Left renal cortex interstitium (tissue), 4 donors: ENCODE measurements at places on chromosomes 11 and 22. TPM values are rescaled to one million over a fixed set of nuclear protein-coding genes. Genes with fewer than 3 reads are reported as not detected.
A peak's percentile ranks its signal among the peaks of the same experiment; 100 is the strongest.

- DNase-seq = no peak
Observed at GRCh38 chr11:116240710-116241109, 532.1 kb downstream of the BUD13 start.

DNA sequence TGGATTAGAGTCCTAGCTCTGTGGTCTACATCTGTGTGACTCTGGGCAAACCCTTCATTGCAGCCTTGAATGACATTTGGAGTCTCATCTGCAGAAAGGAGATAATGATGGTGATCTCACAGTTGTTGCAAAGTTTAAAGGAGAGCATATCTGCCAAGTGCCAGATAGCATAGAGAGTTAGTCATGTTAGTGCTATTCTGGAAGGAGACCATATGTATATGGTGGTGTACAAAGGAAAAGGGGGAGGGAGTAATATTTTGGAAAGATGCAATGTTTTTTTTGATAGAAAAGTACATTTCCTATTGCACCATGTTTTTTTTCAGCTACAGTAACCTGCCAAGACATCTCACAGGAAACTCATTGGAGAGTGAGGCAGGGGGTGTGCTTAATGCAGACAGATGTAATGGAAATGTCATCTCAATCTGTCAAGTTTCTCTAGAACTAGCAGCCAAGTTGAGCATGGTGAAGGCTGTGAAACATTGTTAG is 92.1 kb upstream of the NARS2 start:
- DNase-seq = no peak

GRIA4 gene
- polyA plus RNA-seq = 0.92 TPM

AMPD3 gene
- 5.9 TPM for polyA plus RNA-seq

DNA sequence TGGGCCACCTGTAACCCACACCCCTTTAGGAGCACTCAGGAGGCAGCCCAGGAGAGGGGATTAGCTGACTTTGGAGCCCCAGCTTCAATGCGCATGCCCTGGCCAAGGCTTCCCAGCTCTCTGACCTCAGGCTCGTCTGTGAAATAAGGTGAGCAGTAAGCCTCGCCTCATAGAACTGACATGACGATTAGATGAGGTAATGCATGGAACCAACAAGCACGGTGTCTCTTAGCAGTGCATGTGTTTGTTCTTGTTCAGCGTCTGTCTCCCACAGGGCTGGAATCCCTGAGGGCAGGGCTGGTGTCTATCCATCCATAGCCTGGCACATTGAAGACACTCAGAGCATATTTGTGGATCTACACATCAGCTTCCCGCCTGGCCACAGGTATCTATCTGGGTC is 415.4 kb downstream of the MN1 start:
- no peak for DNase-seq

- no peak for DNase-seq
Observed at GRCh38 chr22:27063406-27063805, 406.0 kb downstream of the MIAT start.

GRCh38 chr11:66011239-66011784 is 496 bp upstream of the CST6 start:
- DNase-seq = no peak

SHISAL1 gene
- polyA plus RNA-seq = 1.9 TPM

DEFB131B gene
- 1.2 TPM for polyA plus RNA-seq

LRRC51 gene
- 31.5 TPM for polyA plus RNA-seq

RRM1 gene
- polyA plus RNA-seq = 69.0 TPM

- no peak for DNase-seq
Observed at GRCh38 chr11:34972892-34973291, 56.5 kb downstream of the PDHX start.

GRCh38 chr11:9893474-9893873 is 229.6 kb downstream of the SWAP70 start:
- DNase-seq = no peak

DNA sequence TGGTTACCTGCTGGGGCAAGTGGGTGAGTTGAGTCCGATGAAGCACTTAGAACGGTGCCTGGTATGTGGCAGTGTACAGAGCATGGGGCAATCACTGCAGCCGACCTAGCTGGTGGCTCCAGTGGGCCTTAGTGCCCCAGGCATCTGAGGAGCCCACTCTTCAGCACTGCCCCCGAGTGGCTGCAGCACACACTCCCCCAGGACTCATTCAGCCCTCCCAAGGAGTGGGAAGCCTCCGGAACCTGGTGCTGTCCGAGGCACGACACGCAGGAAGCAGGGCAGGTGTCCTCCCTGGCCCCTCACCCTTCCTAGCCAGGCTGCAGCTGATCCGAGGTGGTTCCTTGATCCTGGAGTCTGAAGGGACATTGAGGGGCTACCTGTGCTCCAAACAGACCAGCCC is 42.4 kb upstream of the PRODH start:
- DNase-seq = no peak

- DNase-seq = no peak
Observed at GRCh38 chr11:77559686-77560401, 29.9 kb upstream of the AQP11 start.

DNA sequence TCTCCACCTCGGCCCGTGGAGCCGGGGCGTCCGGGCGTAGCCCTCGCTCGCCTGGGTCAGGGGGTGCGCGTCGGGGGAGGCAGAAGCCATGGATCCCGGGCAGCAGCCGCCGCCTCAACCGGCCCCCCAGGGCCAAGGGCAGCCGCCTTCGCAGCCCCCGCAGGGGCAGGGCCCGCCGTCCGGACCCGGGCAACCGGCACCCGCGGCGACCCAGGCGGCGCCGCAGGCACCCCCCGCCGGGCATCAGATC is 439 bp downstream of the YAP1 start:
- DNase-seq = no peak

TREH gene
- polyA plus RNA-seq = 1.8 TPM

ANO1 gene
- polyA plus RNA-seq = 14.5 TPM

- no peak for DNase-seq
Observed at GRCh38 chr11:123069908-123070821, 8.2 kb upstream of the HSPA8 start.

DNA sequence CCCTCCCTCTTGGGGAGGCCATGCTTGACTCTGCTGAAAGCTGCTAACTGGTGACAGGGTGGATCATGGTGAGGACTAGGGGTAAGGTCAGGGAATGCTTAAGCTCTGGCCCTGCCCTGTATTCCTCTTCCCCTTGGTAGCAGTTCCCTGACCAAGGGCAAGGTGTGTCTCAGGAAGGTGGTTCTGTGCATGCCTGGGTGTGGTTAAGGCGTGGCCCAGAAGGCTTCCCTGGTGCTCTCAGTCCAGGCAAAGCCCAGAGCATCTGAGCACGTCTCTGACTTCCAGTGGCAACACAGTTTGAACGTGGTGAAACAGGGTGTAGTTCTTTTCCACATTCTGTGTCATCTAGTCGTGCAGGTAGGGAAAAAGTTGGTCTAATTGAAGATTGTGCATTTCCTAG is 53.1 kb upstream of the HORMAD2 start:
- no peak for DNase-seq

GRCh38 chr11:100004541-100004940 is 682.5 kb upstream of the ARHGAP42 start:
- no peak for DNase-seq

BAD gene
- polyA plus RNA-seq = 65.7 TPM

- DNase-seq = no peak
Observed at GRCh38 chr11:61531044-61531443, 22.5 kb downstream of the LRRC10B start.

PRAME gene
- polyA plus RNA-seq = 1.8 TPM

DNA sequence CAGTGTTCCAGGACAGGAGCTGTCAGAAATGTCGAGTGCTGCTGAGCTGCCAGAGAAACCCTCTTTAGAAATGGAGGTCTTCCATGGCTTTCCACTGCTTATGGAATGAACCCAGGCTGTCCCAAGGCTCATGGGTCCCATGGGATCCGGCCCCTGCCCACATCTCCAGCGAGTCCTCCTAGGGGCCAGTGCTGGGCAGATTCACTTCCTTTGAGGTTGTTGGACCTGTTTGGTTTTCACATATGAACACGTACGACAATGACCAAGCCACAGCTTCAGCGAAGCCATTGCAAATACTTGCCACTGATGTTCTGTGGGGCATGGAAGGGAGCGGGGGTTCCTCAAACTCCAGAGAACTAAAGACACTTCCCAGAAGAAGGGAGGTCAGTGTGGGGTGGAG is 483.3 kb downstream of the TBC1D22A start:
- no peak for DNase-seq

GRCh38 chr11:76704171-76704948 is 33.8 kb upstream of the LRRC32 start:
- no peak for DNase-seq

- no peak for DNase-seq
Observed at GRCh38 chr11:78189174-78189724, 530 bp downstream of the USP35 start.

H19 gene
- polyA plus RNA-seq = 2,813 TPM

DNA sequence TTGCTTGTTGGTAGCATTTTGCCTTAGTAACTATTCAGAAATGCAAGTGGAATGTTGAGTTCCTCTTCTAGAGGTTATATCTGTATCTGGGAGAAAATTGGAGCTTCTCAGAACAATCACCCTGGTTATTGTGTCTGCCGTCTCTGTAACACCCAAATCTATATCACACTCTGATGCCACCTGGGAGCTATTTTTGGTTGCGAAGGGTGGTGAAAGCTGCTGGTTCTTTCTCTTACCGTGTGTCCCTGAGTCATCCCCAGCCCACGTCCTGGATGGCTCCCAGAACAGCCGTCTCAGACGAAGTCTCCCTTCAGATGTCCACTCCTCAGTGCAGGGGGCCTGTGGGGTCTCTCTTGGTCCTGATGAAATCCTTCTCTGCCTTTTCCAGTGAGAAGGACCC is 83.5 kb downstream of the C22orf31 start:
- no peak for DNase-seq

MMP27 gene
- not detected for polyA plus RNA-seq

- peak; percentile 32 for DNase-seq
Observed at GRCh38 chr11:5596607-5597201, at the start of gene TRIM6. TRIM6 (plus strand) TSS chr11:5596637; CDS start chr11:5596898, 261 bp downstream.

- DNase-seq = no peak
Observed at GRCh38 chr11:68189888-68190287, 23.2 kb downstream of the KMT5B start.

DNA sequence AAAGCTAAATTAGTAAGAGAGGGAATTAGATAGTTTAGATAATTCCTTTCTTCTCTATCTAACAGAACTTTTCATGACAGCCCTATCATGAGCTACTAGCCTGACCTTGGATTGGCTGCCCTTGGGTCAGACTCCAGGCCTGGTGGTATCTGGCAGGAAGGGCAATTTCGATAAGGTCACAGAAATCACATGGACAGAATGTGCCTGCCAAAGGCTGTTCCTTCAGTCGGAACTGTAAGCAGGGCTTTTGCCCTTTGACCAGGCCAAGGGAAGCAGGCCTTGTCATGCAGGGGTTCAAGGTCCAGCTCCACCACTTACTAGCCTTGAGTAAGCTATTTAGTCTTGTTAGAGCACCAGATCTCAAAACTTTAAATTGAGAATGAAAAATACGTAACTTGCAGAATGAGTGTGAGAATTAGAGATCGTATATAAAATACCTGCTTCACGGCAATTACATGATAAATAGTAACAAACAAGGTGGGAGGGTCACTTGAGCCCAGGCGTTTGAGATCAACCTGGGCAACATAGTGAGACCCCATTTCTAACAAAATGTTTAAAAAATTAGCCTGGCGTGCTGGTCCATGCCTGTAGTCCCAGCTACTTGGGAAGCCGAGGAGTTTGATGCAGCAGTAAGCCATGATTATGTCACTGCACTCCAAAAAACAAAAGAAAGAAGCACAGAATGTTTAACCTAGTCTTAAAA is 60.8 kb upstream of the SC5D start:
- no peak for DNase-seq

DNA sequence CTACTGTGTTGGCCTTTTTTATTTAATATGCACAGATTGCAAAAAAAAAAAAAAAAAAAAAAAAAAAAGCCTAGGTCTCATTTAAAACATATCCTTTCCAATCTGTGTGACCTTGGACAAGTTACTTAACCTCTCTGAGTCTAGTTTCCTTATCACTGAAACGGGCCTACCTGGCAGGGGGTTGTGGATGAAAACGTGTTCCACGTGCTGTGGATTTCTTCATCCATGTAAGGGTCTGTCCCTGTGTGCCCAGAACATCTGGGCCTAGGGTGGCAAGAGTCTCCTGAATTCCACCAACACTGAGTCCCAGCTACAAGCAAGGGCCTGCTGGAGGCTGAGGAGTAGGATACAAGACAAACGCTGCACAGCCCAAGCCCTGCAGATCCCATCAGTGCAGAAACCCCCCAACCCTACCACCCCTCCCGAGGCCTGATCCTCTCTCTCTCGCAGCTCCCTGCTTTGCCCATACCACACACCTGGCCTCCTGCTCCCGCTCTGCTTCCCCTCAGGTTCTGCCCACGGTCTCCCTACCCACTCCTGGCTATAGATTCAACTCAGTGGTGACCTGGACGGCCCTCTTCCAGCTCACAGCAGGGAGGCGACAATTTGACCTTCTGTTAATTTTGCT is 4.7 kb upstream of the GNAZ start:
- no peak for DNase-seq

GRCh38 chr11:78967811-78968210 is 393.1 kb upstream of the NARS2 start:
- DNase-seq = no peak

- no peak for DNase-seq
Observed at GRCh38 chr22:23846081-23846469, 7.3 kb upstream of the DERL3 start.

OR52I2 gene
- polyA plus RNA-seq = not detected
